Left renal pelvis (tissue), 4 donors: ENCODE measurements at places on chromosomes 13 and 19.

DNA sequence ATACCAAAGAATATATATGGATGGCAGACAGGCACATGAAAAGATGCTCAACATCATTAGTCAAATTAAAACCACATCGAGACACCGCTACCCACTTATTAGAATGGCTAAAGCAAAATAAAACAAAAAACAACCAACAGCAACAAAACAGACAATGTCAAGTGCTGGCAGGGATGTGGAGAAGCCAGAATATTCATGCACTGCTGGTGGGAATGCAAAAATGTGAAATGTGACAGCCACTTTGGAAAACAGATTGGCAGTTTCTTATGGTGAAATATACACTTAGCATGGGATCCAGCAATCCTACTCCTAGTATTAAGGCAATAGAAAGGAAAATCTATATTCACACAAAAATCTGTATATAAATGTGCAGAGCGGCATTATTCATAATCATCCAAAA, 8.6 kb downstream of the ELAVL1 start:
- no peak for DNase-seq

- DNase-seq, result no peak
Observed at GRCh38 chr19:13172346-13173138, 22.3 kb downstream of the IER2 start.

DNA sequence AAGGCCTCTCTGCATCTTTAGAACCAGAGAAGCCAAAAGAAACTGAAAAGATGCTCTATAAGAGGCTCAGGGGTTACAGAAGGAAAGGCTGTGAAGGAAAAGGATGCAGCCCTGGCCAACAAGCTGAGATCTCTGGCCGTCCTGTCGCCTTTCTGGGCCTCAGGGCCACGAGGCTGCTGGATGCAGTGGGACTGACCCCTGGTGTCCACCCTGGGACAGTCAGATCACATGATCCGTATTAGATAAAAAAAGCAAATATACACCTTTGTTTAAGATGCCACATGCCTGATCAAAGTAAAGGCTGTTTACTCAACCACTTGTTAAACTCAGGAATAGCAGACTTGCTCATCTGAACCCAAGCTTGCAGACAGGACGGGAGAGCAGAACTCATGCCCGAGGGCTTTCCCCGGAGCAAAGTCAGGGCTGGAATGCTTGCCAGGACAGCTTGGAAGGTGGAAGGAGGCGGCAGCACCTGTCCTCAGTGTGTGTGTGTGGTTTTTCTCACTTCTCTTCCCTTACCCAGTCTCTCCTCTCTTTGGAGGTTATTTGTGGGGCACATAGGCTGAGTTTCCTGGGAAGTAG, 206.5 kb upstream of the TSHZ3 start:
- no peak for DNase-seq

- no peak for DNase-seq
Observed at GRCh38 chr13:112894673-112895481, 74.1 kb upstream of the MCF2L start.

DNA sequence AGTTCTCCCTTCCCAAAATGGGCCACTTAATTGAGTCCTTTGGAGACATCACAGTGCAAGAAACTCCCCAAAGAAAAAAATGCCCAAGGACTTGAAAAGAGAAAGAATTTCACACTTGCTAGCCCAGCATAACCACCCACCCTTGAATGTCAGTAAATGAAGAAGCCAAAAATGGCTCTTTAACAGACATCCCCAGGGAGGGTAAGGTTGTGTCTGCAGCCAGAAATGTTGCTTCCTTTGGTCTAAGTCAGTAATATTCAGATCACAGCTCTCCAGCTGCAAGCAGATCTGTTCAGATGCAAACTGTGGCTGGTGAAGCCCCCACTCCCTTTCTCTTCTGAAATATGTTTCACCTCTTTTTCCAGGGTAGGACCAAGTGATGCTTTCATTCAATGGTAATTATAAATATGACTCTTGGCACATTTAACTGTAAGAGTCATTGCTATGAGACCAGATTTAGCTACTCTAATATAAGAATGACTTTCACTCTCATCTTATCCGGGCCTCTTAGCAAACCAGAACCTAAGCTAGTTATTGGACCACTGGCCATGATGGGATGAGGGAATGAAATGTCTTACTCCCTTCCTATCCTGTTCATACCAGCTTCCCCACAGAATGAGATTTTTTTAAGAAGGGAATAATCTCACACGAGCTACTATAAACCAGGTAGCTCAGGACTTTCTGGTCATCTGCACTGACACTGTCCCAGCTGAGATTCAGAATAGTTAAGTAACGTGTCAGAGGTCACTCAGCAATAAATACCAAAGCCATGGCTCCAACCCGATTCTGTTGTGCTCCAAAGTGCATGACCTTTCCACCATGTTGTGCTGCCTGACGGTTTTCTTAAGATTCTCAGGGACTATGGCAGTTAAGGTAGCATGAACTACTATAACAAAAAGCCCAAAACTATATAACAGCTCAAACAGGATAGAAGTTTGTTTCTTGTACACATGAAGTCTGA, 234.1 kb downstream of the FOXO1 start:
- no peak for DNase-seq

DNA sequence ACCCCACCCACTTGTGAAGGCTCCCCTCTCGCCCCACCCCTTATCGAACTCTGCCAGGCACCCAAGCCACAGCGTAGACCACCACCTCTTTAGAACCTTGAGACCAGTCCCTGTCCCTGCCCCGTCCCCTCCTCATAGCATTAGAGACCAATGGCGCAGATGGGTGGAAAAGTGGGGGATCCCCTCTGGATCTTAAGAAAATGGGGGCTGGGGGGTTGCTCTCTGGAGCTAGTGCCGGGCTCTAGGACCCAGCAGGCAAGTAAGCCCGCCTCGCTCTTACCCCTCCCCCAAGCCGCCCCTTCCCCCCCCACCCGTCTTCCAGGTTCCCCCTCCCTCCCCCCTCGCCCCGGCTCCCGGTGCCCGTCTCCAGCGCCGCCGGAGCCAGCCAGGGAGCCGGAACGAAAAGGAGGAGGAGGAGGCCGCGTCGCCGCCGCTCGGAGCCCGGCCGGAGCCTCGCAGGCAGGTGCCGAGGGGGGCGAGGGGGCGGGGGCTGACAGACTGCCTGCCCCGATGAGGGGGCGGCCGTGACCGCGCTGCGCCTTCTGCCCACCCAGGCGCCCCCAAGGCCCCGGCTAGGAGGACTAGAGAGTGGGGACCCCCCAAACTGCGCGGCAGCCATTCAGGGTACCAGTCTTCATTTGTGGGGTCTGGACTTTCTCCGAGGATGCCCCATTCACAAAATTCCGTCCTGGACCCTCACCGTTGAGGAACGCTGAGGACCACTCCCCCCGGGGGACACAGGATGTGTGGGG, at the start of gene SPRED3:
SPRED3 (plus strand) TSS at position 349 of the 752 bp plus-strand sequence. CDS start 1,606 bp downstream, outside the sequence.
- no peak for DNase-seq

GRCh38 chr13:29936051-29936813, 85.8 kb upstream of the UBL3 start:
- DNase-seq, result no peak

GRCh38 chr13:36680913-36681312, 7.1 kb downstream of the SERTM1 start:
- DNase-seq, result no peak

DNA sequence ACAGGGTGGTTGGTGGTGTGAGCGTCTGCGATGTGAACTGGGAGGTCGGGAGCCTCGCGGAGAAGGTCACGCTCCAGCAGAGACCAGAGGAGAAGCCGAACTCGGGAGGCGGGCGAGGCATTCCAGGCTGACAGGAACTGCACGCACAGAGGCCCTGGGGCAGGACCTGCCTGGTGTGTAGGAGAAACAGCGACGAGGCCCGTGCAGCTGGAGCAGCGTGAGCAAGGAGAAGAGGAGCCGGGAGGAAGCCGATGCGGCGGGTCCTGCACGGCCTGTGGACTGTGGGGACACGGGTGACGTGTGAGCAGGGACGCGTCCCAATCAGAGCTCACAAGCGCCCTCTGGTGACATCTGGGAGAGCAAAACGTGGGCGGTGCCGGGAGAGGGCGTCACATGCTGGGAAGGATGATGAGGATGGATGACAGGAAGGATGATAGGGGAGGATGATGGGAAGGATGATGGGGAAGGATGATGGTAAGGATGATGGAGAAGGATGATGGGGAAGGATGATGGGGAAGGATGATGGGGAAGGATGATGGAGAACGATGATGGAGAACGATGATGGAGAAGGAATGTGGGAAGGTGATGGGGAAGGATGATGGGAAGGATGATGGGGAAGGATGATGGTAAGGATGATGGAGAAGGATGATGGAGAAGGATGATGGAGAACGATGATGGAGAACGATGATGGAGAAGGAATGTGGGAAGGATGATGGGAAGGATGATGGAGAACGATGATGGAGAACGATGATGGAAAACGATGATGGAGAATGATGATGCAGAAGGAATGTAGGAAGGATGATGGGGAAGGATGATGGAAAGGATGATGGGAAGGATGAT, 16.1 kb upstream of the MADCAM1 start:
- no peak for DNase-seq

DNA sequence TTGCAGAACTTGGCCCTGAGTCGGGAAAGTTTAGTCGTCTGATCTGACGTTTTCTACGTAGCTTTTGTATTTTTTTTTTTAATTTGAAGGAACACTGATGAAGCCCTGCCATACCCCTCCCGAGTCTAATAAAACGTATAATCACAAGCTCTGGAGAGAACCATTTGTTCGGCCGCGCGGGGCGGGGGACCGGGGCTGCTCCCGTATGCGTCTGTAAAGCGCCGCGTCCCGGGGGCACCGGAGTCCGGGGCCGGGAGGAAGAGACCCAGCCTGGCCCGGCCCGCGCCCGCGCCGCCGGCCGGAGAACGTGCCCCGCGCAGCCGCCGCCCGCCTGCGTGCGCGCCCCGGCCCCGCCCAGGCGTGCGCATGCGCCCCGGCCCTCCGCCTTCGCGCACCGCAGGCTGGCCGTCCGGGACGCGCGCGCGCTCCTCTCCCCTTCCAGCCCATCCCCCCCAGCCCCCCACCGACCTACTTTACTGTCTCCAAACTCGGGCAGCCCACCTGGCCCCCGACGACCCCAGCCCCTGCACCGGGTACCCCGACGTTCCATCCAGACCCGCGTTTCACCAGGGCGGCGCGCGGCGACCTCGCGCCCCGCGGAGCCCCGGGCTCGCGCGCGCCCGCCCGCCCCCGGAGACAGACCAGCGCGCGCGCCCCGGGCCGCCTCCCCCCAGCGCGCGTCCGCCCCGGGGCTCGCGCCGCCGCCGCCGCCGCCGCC, 785 bp upstream of the USF2 start:
- DNase-seq, result peak; percentile 52

- peak; percentile 79 for DNase-seq
Observed at GRCh38 chr19:12867120-12868099, 13.8 kb downstream of the DNASE2 start.

DNA sequence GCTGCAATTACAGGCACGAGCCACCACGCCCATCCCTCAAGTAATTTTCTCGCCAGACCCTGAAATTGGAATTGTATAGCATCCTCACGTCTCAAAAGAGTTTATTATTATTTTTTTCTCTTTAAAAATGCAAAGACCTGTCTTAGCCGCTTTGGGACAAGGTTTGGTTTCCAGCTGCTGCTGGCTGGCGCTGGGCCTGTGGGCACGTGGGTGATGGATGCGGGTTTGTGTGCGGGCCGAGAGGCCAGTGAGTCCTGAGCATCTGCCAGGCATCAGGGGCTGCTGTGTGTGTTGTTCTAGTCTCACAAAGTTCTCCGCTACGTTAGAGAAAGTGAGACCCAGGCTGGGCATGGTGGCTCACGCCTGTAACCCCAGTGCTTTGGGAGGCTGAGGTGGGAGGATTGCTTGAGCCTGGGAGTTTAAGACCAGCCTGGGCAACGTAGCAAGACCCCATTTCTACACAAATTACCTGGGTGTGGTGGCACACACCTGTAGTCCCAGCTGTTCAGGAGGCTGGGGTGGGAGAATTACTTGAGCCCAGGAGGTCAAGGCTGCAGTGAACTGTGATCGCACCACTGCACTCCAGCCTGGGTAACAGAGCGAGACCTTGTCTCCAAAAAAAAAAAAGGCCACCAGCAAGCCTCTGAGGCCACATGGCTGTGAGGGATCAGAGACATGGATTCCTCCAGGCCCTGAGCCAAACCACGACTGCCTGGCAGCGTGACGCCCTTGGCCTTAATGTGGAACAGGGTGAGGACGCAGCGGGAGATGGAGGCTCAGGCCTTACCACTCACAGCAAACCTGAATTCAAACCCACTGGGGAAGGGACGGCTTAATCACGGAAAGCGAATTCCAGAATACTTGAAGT, 4.7 kb upstream of the TMPRSS9 start:
- no peak for DNase-seq

DNA sequence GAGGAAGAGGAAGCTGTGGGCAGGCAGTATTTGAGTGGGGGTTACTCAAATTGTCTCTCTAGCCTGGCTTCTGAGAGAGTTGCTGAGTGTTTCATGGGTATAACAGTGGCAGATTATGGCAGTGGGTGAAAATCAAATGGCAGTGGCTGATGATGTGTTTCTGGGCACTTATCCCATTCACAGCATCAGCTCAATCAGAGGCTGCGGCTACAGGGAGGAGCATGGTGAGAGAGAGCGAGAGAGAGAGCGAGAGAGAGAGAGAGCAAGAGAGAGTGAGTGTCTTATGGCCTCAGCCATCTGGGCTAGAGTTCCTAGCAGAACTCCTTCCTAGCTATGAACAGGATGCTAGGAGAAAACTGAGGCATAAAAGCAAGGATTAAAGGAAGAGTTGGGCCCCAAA, 178.9 kb downstream of the OLFM4 start:
- no peak for DNase-seq

DNA sequence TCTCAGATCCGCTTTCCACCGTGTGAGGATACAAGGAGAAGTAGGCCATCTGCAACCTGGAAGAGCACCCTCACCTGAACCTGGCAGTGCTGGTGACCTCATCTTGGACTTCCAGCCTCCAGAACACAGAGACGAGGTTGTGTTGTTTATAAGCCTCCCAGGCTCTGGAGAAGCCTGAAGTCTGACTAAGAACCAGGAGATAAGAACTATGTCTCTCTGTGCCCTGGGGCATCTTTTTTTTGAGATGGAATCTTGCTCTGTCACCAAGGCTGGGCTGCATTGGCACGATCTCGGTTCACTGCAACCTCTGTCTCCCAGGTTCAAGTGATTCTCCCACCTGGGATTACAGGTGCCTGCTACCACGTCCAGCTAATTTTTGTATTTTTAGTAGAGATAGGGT, 14.5 kb downstream of the FCGBP start:
- DNase-seq, result no peak

DNA sequence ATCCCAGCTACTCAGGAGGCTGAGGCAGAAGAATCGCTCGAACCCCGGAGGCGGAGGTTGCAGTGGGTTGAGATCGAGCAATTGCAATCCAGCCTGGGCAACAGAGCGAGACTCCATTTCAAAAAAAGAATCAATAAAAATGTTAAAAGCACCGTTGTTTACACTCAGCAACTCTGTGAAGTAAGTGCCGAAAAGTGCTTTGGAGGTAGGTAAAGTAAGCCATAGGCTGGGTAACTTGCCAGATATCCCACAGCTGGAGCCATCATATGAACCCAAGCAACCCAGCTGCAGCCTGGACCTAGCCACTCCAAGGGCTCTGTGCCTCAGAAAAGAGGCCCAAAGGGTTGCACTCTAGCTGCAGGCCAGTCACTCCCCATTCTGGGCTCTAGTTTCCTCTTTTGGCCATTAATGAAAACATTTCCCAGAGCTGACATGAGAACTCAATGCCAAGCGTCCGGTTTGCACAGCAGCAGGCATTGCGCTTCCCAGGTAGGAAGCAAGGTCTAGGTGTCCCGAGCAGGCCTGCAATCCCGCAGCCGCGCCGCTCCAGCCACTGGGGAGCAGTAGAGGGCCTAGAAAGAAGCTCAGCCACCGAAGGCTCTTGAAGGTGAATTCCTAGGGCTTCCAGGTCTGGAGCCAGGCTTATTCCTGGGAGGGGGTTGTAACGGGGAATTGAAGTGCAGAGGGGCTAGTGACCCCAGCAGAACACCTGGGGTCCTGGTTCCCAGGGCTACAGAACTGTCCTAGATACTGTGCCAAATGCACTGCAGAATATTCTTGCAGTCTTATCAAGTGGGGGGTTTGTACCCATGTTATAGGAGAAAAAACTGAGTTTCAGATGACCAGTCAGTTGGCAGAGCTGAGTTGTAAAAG, 4.1 kb upstream of the CD79A start:
- no peak for DNase-seq
